ENCODE measurements at places on chromosomes 11 and 22.

DNA sequence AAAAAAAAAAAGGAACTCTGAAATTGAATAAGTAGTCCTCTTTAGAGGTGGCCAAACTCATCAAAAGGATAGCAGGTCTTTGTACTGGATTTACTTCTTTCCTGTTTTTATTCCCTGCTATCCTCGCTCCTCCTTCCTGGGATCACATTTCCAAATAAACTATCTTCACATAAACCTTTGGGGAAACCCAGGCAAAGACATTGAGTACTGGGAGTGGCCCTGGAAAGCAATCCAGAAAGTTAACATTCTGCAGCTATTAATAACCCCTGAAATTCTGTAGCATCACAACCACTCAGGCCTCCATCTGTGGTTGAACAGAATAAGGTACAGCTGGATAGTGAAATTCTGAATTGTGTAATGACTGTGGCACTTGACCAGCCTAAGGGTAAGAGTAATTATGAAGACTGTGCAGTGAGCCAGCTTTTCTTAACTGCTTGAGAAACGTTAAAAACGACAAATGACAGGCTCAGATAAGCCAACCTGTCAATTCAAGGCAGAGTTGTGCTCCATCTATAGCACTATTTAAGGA is 58.8 kb downstream of the ISX start:
- no peak for DNase-seq

GRCh38 chr11:119300198-119300964 is 16.5 kb downstream of the MCAM start:
- DNase-seq, result no peak

DNA sequence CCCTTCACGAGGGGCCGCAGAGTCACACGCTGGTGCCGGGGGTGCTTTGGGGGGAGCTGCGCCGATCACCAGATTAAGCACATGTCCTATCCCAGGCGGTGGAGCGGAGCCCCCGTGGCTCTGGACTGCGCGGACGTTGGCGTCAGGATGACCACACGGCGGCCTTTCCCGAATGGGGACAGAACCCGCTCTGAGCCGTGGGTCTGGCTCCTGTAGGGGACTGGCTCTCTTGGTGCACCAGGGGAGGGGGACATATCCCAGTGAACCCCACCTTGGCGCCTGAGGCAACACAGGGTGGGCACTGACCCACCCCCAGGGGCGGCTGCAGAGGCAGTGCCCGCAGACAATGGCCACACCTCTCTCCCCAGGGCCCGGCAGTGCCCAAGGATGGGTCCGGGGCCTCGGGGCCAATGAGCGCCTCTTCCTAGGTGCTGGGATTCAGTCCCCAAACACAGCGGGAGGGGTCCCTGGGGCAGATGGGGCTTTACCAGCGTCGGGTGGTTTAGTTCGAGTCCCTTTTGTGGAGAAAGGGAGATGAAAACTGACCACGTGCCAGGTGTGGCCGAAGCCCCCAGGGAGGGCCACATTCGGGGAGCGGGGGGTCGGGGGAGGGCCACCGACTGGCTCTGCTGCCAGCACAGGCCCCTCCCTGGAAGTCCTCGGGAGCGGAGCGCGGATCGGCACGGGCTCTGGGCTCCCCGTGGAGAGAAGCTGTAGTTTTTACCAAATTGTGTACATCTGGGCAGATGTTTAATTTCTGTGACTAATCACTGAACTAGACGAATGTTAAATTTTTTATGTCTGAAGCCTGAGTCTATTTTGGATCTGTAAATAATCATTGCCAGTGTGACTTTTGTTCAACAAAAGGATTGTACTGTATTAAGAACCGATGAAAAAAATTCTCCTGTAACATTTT is 58.9 kb downstream of the GRAMD4 start:
- DNase-seq, result no peak

DNA sequence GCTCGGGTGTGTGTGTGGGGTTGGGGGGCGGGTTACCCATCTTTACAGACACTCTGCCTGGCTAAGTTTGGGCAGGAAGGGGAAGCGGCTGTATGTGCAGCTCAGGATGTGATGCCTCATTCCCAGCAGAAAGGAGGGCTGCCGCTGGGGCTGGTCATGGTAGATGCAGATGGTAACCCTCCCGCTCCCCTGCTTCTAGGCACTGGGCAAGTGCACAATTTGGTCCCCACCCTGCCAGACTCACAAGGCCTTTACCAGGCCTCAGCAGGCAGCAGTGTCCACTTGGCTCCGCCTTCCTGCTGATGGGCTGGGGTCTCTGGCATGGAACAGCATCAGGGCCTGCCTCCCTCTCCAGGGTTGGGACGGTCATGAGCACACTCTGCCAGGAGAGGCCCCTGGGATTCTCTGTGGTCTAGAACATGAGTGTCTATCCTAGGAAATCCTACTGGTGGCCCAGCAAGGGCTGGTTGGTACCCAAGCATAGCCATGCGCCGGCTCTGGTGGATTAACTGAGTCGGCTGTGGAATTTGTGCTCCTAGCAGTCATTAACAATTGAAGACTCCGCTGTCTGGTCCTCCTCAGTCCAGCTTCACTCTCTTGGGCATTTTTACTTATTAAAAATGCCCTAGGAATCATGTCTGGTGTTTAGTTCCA is 4.2 kb downstream of the LMO1 start:
- DNase-seq, result no peak

DNA sequence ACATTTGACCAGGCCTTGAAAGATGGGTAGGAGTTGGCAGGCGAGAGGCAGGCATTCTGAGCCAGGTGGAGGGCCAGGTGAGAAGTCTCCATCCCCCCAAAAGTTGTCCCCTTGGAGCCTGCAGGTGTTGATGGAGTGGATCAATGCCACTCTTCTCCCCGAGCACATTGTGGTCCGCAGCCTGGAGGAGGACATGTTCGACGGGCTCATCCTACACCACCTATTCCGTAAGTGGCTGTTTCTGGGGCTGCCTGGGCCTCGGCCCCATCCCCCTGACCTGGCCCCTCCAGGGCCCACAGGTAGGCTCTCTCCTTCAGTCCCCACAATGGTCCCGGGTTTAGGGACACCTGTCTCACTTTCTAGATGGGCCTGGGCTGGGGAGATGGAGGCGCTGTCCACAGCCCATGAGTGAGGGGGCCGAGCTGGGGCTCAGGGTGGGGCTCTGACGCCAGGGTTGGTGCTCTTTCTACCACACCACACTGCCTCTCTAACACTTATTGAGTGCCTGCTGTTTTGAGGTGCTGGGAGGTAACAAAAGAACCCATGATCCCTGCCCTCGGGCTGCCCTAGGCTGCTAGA is 7.0 kb downstream of the PARVG start:
- DNase-seq, result no peak

DNA sequence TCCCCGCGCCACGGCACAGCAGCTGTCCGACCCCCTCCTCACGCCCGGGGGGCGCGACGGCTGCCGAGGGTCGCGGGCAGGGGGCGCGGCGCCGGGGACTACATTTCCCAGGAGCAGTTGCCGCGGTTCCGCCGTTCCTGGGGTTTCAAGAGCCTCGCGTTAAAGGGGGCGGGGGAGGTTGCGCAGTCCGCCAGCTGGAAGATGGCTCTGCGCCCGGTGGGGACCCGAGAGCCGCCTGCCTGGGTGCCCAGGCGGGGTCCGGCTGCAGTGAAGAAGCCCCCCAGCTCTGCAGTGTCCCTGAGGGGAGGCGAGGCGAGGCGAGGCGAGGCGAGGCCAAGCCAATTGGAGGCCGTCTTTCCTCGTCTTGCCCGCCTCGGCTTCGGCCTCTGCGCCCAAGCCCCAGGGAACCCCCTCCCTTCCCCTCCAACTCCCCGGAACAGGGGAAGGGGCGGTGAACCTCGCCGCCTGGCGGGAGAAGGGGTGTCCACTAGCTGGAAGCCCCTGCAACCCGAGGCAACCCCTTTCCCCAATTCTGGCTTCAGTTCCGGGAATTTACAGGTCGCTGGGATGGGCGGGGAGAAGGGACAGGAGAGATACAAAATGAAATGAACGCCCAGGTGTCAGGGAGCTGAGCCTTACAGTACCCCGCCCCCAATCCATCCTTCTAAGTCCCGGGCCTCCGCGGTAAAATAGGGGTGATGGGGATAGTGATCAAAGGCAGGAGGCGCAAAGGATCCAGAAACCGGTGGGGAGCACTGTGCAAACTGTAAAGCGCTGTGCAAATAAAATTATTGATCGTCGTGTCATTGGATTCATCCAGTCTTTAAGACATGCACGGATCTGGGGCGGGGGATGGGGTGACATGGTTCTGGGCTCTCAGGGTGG is 5.2 kb upstream of the GCAT start:
- DNase-seq, result no peak

GRCh38 chr11:34183848-34184391 is 78.5 kb downstream of the NAT10 start:
- no peak for DNase-seq

DNA sequence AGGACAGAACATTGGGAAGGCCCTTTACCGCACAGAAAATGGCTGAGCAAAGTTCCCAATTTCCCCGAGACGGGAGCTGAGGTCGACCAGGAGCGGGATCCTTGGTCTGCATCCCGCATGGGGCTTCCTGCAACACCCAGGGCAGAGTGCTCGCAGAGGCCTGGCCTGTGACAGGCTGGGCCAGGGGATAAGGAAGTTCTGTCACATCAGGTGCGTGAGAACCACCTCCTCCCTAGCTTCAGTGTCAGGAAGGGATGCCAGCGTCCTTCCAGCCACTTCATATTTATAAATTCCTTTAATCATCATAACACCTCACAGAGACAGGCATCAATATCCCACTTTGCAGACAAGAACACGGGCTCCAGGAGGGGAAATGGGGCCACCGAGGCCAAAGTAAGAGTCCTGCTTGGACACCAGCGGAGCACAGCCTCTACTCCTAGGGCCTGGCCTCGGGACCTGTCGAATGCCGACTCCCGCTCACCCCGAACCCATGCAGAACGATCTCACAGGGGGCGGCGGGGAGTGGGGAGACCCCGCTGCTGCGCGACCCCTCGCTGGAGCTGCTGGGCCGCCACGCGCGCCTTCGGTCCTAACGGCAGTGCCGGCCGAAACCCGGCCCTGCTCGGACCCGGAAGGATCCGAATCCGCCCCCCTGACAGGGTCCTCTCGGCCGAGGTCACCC is 532 bp downstream of the BET1L start:
- peak; percentile 32 for DNase-seq

GRCh38 chr11:30583476-30584280 is 2.5 kb downstream of the MPPED2 start:
- no peak for DNase-seq

DNA sequence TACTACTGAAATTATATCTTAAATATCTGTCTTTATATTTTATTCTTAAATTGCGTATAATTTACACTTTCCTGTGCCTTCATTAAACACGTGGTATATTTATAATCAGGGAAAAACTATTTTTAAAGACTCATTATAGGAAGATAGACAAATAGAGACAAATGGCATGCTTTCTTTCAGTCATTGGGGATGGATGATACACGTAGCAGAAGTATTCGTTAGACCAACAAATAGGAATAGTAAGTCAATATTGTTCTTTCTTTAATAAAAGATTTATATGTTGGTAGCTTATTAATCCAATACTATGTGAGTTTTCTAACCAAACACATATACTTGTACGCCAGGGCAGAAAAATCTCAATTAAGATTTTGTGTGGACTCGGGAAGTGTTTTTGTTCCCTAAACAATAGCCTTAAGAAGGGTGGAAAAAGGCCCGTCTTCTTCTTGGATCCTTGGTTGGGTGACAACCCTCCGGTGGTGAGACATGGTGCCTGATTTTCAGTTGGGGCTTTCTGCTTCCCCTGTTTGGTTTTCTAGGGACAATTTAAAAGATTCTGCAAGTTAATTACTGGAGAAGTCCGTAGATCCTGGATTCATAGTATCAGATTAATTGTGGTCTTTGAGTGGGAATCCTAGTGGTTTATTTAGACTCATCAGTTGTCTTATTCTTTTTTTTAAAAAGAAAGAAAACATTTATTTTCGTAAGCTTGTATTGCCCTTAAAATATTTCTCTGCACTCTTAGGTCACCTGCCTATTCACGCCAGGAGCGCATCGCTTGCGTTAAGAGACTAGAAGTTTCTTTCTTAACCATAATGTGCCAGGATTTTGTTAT is 83.5 kb upstream of the WNT7B start:
- DNase-seq, result no peak

All from RKO (cell line).